ENCODE measurements at places on chromosomes 2 and 18.
A peak's percentile ranks its signal among the peaks of the same experiment; 100 is the strongest.

- peak; percentile 42 for DNase-seq
Observed at GRCh38 chr2:240916571-240917008, 10.5 kb downstream of the CROCC2 start.

DNA sequence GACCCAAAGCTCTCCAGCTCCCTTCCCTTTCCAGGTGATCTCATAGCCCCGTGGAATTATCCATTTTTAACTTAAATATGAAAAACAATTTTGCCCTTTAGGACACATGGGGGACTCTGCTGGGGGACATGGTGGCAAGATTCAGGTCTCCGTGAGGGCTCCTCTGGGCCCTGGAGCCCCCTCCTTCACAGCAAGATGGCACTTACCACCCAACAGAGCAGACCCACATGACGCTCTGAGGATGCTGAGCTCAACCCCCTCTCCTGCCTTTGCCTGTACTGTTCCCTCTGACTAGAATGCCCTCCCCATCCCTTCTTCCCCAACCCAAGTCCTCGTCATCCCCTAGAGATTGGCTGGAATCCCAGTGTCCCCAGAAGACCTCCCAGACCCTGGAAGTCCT, 17.2 kb downstream of the TEX51 start:
- DNase-seq, result no peak

- no peak for DNase-seq
Observed at GRCh38 chr2:68292108-68292710, 27.5 kb downstream of the CNRIP1 start.

DNA sequence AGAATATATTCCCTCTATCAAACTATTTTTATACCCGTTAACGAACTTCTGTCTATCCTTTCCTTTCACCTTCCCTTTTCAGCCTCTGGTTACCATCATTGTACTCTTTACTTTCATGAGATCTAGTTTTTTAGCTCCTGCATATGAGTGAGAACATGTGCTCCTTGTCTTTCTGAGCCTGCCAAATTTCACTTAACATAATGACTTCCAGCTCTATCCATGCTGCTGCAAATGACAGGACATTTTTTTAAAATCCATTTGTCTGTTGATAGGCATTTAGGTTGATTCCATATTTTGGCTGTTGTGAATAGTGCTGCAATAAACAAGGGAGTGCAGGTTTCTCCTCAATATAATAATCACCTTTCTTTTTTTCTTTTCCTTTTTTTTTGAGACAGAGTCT, 8.2 kb upstream of the CCDC195 start:
- DNase-seq, result no peak

DNA sequence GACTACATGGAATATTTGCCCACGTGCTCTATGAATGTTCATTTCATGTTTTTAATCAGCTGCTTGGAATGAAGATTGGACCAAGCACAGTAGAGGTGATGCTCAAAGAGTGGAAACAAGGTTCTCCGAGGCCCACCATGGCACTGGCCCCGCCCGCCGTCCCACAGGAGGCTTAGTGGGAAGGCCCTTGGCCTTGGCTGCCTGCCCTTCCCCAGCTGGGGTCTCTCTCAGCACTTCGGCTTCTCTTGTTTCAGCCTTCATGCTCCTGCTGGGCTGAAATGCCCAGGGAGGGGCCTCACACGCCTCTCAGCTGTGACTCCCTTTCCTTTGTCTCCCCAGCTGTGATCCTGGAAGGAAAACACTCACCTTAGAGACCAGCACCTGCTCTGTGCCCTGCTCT, 833.2 kb downstream of the GALR1 start:
- DNase-seq, result no peak

GRCh38 chr2:161116509-161116908, 43.7 kb upstream of the TANK start:
- no peak for DNase-seq

GRCh38 chr2:57372237-57372984, 674.2 kb upstream of the VRK2 start:
- DNase-seq, result no peak

GRCh38 chr2:122249673-122250072, 494.2 kb downstream of the TSN start:
- no peak for DNase-seq

DNA sequence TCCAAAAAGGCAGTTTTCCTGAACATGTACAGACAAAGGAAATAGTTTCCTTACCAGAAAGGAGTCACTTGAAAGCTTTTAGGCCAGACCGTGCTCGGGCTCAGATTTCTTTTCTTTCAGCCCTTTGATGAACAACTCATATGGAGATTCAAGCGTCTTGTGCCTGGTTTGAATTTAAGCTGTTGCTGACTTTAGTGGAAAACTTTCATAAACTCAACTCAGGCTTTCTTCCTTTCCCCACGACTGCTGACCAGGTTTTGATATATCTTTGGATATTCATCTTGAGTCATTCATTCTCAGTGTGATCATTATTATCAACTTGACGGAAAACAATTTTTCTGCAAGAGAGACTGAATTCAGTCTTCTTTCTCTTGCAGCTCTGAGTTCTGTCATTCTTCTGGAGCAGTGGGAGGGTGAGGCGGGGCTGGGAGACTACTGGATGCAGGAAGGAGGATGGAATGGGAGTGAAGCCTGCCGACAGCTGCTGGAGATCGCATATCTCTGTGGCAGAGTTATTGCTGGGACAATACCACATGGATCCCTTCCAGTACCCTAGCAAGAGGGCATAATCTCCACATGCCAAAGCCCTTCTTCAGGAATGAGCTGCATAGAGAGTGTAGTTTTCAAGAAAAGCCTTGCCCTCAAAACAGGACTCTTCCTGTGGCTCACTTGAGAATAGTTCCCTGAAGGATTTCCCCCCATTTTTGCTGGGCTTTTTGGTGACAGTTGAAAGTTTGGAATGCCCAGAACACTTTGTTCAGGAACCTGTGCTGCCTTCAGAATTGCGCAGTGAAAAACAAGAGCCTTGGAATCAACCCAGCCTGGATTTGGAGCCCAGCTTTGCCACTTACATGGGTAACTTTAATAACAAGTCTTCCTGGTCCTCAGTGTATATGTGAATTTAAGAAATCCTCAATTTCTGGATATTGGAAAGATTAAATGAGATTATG, 364.4 kb downstream of the ZNF521 start:
- DNase-seq, result no peak

- no peak for DNase-seq
Observed at GRCh38 chr2:5696404-5696944, 4.3 kb downstream of the SOX11 start.

- no peak for DNase-seq
Observed at GRCh38 chr2:205130111-205130829, 552.0 kb upstream of the NRP2 start.

DNA sequence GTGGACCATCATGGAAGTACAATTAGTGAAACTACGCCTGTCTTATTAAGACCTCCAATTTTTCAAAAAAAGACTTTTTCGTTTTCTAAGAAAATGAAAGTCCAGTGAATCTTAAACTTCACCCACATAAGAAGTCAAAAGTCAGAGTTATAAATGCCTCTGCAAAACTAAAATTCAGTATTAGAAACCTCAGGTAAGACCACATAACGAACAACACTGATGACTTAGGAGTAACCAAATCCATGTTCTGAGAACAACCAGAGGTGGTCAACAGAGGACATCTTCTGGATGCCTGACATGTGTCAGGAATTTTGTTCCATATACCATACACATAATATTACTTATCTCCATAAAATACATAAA, 62.4 kb downstream of the RPL31 start:
- no peak for DNase-seq

DNA sequence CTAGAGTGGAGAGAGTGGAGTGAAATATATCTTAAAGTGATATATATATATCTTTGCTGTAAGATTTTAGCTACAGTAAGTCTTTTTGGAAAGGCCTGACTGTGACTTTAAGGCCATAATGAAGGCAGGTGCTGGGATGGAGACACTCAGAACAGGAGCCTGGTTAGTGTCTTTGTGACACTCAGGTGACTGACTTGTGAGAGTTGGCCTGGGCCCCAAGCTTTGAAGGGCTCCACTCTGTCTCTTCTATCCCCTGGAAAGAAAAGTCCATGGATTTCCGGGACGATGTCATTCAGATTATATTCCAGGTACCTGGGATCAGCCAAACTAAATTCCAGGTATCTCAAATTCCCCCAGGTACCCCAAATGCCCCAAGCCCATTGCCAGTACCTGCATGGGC, 276.6 kb downstream of the PDE11A start:
- no peak for DNase-seq

GRCh38 chr18:58796220-58796619, 68.5 kb upstream of the ZNF532 start:
- no peak for DNase-seq

DNA sequence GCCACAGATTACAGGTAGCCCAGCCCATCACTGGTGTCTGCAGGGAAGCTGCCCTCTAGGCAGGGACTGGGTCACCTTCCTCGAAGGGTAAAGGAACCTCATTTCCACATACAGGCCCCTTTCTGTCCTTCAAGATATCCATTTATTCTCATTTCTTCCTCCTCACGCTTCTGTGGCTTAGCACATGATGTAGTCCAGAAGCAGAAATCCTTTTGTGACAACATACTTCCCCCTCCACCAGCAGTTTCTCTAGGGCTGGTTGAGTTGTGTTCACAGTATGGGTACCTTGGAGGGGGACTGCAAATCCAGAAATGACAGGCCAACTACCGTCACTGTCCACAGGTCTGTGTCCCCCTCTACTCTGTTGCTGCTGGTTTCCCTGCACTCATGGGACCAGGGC, 364.9 kb downstream of the ANAPC1 start:
- DNase-seq, result no peak

DNA sequence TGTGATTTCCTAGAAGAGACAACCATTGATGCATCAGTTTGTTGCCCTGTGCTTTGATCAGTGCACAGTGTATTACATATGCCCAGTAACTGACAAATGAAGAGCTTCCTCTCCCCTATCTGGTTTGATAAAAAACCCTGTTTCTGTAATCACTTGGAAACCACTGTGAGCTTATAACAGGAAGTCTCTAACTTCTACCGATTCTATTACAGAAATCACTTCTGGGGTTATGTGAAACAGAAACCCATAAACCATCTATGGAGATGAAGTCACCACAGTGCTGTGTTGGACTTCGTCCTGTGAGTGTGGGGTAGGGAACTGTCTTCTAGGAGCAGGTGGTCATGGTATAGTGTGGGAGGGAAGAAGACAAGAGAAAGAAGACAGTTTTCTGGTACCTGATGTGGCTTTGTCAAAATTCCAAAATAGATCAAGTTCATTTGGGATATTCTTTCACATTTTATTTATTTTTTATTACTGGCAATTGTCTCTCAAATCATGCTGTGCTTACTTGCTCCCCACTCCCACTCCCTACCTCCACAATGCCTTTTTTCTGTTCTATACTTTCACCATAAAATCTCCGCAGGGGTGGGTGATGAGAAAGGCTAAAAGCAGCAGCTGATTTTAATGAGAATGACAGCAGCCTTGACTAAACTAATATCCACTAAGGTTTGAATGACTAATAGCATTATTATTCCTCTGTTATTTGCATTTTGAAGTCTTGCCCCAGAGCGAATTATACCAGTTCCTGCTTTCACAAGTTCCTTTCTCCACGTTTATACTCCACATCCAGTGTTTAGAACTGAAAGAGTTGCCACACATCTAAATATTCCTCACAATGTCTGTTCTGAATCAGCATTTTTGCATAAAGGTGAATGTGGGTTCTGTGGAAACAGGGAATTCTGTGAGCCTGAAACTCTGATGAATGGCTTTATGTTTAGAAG, 41.7 kb upstream of the RND3 start:
- no peak for DNase-seq

DNA sequence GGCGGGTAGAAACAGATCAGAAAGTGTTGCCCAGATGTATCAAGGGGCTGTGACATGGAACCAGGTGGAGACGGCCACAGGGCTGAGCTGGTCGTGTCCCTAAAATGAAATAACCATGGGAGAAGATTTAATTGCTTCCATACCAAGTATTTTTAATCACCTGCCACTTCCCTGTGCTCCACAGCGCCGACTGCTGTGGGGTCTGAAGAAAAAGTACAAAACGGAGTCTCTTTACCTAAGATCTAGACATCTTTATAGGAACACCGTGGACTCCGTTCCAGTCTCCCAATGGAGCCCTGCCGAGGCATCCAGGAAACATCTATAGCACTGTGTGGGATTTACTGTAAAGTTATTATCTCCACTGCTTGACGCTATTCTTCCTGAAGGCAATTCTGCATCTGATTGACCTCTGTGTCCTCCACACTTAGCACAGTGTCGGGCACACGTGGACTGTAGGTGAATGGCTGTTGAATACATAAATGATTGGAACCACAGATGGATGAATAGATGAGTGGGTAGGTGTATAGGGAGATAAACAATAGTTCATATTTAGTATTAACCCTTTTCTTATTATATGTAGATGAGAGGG, 21.6 kb upstream of the GYPC start:
- DNase-seq, result no peak

DNA sequence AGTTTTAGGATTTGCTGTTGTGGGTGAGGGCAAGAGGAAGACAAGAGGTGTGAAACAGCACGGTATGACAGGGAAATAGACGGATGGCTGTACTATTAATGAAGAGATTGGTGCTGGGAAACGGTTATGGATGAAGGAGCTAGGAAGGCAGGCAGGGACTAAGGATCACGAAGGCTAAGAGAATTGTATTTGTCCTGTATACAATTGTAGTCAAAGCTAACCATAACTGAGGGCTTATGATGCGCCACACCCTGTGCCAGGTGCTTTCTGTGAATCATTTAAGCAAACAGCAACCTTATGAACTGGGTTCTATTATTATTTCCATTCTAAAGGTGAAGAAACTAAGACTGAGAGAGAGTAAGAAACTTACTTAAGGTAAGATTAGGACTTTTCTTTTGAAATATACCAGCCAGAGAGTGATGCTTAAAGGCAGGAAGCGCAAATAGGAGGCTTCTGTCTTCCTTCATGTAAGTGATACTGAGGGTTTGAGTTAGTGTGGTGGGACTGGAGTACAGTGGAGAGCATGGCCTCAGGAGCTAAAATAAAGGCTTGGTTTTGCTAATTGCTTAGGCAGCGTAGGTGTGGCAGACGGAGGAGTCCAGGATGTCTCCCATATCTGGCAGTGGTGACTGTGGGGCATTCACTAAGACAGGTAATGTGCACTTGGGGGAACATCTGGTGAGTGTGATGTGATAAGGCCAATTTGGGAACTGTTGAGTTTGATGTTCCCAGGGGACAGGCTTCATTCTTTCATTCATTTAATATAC, 85.8 kb downstream of the PLEKHM3 start:
- no peak for DNase-seq

DNA sequence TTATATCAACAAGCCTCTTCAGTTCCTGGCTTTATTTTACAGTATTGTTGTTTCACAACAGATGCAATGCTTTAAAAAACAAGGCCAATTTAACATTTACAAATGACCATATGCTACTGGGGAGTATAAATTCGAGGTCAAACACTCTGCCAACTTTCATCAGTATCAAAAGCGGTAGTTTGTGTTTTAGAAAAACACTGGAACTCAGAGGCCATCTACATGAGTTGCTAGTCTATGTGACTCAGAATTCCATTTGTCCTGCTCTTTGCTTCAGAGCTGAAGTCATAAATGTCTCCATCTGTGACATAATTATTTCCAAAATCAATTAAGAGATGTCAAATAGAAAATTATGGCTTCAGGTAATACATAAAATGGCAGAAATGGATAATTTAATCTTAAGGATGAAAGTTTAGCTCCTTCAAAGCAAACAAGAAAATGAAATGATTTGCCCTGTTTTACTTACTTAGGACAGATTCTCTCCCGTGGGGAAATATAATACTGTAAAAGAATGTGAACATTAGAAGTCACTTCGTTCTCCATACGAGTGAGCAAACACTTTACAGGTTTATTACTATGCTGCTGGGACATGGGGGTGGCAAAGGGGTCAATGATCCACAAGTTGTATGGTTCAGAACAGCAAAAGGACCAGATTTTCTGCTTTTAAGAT, 3.7 kb downstream of the MEX3C start:
- DNase-seq, result no peak

- no peak for DNase-seq
Observed at GRCh38 chr2:797556-797955, 120.3 kb upstream of the TMEM18 start.
